ENCODE measurements at places on chromosomes 5 and 9.

GRCh38 chr5:74201334-74202081 is 439.0 kb downstream of the ENC1 start:
- DNase-seq = peak; percentile 14

DNA sequence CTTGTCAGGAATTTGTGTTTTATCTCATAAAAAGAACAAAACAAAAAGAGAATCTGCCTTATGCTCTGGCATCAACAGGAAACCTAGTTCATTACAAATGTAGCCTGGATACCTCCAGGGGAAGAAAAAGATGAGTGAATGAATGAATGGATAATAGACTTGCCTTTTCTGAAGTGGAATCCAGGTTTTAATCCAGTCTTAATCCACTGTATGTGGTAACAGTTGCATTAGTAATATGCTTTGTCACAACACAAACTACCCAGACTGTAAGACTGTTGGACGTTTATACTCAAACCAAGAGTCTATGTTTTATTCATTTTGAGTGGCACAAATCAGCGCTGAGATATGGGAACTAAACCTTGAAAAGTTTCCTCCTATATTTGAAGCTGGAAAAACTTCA is 32.1 kb upstream of the MAP3K1 start:
- no peak for DNase-seq

DNA sequence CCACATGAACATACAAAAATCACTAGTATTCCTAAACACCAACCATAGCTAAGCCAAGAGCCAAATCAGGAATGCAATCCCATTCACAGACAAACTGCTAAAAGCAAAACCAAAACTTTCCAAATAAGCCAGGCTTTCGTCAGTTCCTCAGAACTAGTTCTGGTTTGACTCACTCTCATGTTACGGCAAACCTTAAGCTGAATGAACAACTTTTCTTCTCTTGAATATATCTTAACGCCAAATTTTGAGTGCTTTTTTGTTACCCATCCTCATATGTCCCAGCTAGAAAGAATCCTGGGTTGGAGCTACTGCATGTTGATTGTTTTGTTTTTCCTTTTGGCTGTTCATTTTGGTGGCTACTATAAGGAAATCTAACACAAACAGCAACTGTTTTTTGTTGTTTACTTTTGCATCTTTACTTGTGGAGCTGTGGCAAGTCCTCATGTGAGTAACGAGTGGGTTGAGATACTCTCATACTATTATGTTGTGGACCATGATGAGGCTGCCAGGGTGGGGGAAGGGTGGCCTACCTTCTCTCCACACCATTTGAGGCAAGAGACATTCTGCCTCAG is at the start of gene PDCD1LG2:
Gene PDCD1LG2 (plus strand): TSS at position 172 of the 572 bp plus-strand sequence. CDS start 12,016 bp downstream, outside the sequence.
- no peak for DNase-seq

DNA sequence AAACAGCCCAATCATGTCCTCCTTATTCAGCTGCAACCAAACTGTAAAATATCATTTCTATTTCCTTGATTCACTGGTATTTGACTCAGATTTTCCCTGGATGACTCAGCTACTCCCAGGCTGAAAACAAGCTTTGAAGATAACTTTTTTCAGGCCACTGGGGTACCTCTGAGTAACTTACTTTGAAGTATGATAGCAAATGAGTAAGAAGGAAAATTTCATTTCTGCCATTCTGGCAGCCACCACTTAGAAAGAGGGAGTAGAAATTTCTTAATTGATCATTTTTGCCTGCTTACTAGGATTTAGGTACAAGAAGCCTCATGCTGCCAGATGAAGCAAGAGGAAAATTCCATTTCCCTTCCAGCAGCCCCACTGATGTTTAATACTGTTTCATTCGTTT is 247.4 kb downstream of the PRELID2 start:
- DNase-seq = no peak

GRCh38 chr5:31860726-31861433 is 221.9 kb downstream of the PDZD2 start:
- DNase-seq = no peak

DNA sequence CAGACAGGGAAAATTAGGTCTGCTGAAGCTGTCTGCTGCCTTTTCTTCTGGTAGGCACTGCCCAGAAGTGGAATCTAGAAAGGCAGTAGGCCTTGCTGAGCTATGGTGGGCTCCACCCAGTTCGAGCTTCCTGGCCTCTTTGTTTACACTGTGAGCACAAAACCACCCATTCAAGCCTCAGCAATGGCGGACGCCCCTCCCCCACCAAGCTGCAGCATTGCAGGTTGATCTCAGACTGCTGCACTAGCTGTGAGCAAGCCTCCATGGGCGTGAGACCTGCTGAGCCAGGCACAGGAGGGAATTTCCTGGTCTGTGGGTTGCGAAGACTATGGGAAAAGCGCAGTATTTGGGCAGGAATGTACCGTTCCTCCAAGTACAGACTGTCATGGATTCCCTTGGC is 18.5 kb downstream of the AGTPBP1 start:
- no peak for DNase-seq

DNA sequence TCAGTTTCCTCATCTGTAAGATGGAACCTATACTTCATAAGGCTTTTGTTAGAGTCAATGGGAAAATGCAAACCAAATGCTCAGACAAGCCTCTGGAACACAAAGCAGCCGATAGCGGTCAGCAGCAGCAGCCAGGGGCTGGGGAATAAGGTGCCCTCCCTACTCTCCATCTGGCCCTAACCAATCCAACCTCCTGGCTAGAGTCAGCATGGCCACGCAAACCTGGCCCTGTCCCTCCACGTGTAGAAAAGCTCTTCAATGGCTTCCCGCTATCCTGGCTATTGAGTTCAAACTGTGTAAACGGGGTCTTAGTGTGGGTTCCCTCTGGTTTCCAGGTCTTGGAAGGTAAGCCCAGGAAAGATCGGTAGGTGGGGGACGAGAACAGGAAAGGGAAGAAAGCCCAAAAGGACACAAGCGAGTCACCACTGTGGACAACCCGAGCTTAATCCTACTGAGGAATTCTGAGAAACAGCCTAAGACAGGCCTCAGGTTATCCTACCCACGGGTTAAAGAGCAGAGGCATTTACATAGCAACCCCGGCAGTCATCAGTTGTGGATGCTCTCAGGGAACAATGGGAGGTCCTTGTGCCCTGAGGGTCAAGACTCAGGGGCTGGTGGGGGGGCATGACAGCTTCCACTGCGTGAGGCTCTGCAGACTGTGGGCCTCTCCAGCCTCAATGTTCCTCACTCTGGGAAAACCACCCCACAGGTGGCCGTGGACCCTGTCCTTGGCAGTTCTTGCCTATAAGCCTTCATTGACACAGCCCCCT is 30.9 kb downstream of the FABP6 start:
- DNase-seq = no peak

DNA sequence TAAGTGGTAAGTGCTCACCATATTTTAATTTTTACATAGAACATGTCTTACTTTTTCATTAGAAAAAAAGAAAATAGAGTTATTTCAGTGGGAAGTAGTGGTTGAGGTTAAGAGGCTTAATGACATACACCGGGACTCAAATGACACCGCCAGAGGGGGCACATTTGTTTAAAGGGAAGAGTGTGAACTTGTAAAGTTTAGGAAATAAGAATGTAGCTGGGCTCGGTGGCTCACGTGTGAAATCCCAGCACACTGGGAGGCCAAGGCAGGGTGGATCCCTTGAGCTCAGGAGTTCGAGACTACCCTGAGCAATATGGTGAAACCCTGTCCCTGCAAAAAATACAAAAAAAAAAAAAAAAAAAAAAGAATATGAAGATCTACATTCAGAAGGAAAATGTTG is 43.4 kb upstream of the TNFAIP8 start:
- DNase-seq = no peak

- no peak for DNase-seq
These were observed 224.7 kb upstream of the GRAMD2B start for GRCh38 chr5:126198531-126198930.

- no peak for DNase-seq
These were observed 16.4 kb downstream of the RAB14 start for GRCh38 chr9:121185178-121185745.

DNA sequence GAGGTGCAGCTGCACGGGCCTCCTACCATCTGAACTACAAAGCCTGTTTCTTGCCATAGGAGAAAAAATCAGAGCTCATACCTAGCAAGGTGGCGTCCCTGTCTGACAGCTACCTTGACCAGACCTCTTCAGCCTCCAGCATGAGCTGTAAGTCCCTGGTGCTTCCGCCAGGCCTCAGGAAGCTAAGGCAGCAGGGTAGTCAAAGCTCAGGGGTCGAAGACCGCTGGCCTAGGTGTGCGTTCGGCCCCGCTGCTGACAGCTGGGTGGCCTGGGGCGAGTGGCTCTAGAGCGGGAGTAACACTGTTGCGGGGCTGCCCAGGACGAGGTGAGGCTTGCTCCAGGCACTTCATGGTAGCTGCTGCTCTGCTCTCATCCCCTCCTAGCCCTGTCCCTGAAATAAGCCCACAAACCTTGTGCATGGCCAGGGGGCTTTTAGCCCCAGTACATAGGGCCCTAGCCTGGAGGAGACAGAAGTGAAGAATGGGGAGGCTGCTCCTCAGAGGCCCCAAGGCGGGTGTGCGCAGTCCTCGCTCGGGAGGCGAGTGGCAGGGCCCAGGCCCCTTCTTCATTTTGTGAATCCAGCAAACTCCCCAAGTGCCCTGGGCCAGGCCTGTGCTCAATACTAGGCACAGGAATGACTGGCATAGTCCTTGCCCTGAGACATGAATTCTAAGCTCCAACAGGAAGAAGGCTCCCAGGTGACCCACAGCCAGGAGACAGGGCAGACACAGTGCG is 5.4 kb downstream of the TOR2A start:
- DNase-seq = no peak

DNA sequence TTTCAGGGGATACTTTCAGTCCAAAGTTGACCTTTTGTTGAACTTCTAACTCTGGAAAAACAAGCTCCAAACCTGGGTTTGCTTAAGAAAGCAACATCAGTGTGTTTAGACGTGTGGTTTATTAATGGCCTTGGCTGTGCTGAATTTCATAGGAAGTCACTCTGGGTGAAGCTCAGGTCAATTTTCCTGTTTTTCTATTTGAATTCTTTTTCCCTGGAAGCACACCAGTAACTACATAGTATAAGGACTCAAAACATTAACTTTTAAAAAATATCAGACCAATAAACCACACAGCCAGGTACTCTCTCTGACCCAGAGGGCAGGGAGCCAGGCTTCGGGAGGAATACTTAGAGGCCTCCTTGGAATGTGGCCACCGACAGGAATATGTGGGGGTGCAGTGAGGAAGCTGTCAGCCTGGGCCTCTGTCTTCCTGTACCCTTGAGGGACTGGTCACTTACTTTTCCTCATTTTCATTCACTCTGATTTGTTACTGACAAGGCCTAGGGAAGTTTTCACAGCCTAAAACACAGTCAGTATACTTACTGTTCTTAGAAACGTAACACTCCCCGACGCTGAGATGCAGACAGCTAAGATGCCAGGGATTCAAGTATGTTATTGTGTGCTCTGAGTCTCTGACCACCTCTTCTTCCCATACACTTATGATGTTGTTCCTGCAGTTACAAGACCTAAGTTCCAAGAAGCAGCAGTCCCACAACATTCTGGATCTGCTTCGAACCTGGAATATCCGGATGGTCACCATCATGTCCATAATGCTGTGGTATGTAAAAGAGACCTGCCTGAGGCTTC is 18.9 kb downstream of the SLC22A5 start:
- no peak for DNase-seq

DNA sequence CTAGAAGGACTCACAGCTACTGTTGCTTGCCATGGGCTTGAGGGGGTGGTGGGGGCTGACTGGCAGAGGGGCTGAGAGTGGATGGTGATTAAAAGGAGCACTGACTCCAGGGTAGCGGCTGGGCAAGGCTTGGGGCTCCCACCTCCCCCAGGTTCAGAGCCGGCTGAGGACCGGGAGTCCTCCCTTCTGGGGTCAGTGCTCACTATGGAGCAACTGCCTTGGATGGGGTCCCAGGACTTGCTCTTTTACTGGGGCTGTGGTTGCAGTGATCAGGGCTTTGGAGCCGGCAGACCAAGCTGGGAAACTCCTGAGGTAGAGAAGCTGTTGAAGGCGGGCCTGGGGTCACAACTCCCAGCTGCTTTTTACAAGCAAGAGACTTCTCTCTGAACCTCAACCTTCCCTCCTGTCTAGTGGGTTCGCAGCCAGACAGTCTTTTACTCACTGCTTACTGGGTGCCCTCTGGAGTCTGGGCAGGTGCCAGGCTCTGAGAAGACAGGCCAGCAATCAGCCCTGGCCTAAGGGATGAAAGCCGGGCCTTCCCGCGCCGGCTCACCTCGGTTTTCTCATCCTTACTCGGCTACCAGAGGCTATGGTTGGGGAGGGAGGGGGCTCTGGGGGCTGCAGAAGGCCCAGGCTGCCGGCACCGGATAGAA is 795 bp upstream of the ASS1 start:
- no peak for DNase-seq

DNA sequence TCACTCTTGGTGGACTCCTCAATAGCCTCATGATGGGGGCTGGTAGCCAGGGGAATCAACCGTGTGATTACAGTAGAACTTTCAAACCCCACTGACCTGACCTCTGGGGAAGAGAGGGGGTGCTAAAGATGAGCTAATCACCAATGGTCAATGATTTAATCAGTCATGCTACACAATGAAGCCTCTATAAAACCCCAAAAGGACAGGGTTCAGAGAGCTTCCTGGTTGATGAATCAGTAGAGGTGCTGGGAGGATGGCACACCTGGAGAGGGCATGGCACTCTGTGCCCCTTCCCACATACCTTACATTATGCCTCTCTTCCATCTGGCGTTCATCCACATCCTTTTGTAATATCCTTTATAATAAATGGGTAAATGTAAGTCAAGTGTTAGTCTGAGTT is 8.9 kb upstream of the SH3TC2 start:
- no peak for DNase-seq

GRCh38 chr9:4141296-4141695 is 158.6 kb downstream of the GLIS3 start:
- no peak for DNase-seq

DNA sequence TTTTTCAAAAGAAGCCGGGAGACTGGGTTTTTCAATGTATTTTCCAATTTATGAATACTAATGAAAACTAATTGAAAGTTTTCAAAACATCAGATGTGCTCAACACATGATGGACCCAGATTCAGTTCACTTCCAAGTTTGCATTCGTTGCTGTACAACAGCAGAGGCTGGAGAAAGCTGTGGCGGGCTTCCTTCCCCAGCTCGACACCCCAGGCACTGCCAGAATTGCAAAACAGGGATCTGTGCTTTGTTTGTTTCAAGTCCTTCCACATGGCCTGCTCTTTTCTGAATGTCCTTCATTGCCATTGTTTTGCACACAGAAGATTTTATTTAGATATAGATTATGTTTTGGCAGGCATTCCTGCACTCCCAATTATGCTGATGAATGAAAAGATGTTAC is 30.3 kb upstream of the INSYN2B start:
- no peak for DNase-seq
